C1 segment of cervical spinal cord (tissue), 14 donors: ENCODE measurements at places on chromosomes 2 and 18.

DNA sequence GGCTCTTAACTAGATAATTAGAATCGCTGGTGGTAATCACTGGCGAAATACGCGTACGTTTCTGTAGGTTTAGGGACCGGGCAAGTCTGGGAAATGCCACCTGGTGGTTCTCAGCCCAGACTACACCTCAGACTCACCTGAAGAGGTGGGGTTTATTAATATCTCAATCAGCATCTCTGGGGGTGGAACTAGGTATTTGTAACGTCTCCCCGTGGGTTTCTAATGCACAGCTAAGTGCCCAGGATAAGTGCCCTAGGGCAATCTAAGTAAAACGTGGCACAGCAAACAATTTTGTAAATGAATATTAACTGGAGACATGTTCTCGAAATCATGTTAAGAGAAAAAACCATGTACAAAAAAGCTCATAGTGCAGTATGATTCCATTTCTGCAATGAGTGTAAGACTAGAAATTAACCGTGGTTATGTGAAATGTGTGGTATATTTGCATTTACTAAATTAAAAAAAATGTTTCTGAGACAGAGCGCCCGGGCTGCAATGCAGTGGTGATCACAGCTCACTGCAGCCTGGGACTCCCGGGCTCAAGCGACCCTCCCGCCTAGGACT, 760 bp upstream of the CNOT11 start:
- DNase-seq: no peak

- DNase-seq: no peak
These were observed 18.1 kb downstream of the TET3 start for GRCh38 chr2:74002505-74003421.

- no peak for DNase-seq
These were observed 130.6 kb downstream of the RAD51AP2 start for GRCh38 chr2:17387591-17387990.

DNA sequence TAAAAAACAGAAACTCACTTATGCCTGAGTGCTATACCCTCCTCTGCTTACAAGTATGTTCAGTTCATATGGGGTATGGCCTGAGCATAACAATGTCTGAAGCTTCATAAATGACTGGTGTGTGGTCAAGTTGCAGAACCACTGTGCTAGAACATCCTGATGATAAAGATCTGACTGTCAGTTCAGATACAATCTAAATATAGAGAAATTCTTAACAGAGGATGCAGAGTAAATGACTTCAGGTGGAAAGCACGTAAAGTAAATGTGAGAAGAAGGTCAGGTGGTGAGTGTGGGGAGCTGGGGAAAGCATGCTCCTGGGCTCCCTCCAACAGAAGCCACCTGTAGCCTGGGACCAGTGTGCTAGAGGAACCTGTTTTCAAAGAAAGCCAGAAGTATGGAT, 926.2 kb downstream of the TSN start:
- DNase-seq: no peak

GRCh38 chr2:26978061-26978596, 7.7 kb downstream of the MAPRE3 start:
- DNase-seq: no peak

DNA sequence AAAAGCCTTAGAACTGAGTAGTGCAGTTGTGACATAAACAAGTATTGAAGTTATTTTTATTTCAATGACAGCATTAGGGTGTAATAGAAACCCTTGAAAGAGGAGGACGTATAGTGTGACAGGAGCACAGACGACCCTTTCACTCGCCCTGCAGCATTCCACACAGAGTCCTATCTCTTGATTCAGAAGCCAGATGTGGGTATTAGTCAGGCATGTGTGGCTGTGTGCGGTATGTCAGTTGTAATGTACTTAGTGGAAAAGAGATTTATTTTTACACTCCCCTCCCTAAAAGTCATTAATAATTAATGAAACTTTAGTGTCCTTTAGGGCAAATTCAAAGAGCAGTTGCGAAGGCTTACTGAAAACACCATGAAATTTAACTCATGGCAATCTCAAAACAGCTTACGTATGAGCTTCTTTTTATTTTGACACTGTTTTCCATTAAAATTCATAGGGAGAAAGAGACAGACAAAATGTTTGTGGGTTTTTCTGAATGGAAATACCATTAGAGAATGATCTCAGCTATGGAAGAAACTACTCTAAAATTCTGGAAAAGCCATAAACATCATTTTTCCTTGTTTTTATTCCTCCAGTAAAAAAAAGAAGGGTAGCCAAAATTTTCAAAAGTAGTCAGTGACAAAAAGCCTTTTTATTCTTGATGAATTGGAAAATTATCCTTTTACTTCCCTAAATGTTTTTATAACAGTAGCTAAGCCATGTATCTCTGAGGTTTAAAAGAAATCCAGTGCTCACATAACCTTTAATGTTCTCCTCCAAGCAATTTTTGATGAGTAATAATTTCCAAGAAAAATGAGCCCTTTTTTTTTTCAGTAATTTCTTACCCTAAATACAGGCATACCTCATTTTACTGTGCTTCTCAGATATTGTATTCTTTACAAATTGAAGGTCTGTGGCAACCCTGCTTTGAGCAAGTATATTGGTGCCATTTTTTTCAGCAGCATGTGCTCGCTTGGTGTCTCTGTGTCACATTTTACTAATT, 84.0 kb upstream of the DSEL start:
- DNase-seq: no peak

DNA sequence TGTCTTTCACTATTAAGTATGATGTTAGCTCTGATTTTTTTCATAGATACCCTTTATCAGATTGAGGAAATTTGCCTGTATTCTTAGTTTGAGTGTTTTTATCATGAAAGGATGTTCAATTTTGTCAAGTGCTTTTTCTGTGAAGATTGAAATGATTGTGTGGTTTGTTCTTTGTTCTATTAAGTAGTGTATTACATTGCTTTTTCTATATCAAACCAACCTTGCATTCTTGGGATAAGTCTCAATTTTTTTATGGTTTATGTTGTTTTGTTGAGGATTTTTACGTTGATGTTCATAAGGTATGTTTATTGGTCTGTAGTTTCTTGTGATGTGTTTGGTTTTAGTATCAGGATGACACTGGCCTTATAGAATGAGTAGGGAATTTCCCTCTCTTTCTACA, 19.1 kb downstream of the PDK1 start:
- no peak for DNase-seq

DNA sequence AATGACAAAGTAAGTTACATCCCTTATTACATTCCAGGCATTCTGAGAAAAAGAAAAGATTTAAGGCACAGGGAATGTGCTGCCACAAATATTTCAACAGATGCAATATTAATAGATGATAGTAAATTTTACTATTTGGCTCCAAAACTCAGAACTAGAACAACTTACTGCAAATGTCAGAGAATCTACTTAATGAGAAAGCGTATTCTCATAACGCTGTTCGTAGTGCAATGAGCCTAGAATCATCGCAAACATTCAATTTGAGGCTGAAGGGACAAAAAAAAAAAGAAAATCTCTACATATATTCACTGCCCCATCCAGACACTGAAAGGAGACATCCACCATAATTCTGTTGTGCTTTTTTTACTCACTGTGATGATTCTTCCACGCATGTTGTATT, 272.1 kb upstream of the DOK6 start:
- DNase-seq: no peak

GRCh38 chr2:2050446-2050845, 280.6 kb downstream of the MYT1L start:
- DNase-seq: no peak

DNA sequence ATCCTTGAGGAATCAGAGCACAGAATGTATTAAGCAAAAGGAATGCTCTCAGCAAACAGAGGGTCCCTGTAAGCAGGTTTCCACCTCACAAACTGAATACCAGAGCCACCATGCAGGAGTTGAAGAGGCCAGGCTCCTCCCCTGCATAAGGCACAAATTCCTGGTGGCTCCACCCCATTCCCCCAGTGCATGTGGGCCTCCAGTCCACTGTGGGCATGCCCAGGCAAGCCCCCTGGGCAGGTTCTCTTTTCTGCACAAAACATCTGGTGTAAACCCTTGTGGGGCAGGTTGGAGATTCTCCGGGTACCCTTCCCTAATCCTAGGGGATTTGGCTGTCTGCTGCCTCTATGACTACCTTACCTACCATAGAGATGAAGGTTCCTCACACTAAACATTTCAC, 166.5 kb downstream of the PTPRM start:
- DNase-seq: no peak

GRCh38 chr18:8695932-8696517, 9.3 kb upstream of the MTCL1 start:
- no peak for DNase-seq

DNA sequence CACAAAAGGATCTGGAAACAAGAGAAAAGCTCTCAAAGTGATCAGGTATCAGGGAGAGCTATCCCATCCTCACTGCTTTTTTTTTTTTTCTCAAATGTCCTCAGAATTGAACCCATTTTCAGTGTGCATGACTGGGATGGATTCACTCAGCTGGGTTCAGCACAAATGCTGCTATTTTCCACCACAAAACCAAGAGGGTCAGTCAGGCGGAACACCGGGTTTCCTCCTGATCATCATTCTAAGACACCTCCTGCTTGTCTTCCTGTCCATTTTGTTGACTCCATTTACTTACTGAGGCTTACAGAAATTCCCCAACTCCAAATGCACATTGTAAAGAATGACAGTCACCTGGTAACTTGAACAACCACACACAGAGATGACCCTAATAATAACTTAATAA, 39.9 kb downstream of the CYRIA start:
- DNase-seq: no peak

GRCh38 chr18:79583984-79584401, 95.6 kb upstream of the CTDP1 start:
- DNase-seq: no peak

DNA sequence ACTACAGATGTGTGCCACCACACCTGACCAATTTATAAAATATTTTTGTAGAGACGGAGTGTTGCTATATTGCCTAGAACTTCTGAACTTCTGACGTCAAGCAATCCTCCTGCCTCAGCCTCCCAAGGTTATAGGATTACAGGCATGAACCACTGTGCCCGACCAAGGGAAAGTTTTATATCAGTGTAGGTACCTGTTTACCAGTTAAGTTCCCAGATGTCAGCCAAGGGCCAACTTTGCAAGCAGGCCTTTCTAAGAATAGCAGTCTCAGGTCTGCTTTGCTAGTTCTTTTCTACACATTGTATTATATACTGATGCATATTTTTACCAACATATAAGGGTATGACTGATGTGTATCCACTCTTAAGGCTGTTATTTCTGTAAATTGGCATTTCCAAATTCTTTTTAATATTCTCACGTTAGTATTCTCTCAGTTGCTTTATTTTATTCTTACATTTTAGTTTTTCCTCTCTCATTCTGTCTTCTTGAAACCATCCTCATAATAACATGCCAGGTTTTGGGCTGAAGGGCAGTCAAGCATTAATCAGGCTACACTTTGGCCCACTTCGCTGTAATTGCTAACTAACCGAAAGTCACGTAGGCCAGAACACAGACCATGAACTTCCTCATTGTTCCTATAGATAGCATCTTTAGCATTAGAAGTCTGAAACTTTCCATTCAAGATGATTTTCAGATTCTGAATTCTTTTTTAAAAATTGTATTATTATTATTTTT, 25.0 kb upstream of the CXXC1 start:
- DNase-seq: no peak

DNA sequence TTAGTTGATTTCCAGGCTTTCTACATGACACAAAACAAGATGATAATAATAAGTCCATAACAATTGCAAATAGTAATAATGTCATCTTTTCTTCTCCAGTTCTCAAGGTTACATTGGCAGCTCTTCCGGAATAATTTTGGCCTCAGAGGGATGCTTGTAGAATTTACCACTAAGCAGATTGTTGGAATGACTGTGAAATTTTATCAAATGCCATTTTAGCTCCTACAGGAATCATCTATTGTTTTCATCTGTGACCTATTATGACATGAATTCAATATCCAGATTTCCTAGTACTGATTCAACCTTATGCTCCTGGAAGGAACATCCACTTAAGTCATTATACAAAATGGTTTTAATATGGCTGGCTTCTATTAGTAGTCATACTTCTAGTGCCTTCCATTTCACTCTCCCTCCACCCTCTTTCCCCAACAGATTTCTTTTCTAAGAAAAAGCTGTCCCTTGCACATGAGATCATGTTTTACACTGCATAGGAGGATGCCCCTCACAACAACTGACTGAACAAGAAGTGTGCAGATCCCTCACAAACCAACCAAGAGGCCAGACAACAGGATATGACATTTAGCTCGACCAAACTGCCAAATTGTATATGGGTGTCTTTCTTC, 200.0 kb downstream of the DNER start:
- DNase-seq: no peak

- DNase-seq: no peak
These were observed at the start of gene IL1B for GRCh38 chr2:112836695-112837117. TSS of gene IL1B (minus strand) at chr2:112836779. CDS start at chr2:112836229, 550 bp downstream.

- DNase-seq: no peak
These were observed 76.8 kb downstream of the MAPRE2 start for GRCh38 chr18:35117951-35118411.

- no peak for DNase-seq
These were observed 212.1 kb downstream of the LRRTM1 start for GRCh38 chr2:80092474-80092873.

DNA sequence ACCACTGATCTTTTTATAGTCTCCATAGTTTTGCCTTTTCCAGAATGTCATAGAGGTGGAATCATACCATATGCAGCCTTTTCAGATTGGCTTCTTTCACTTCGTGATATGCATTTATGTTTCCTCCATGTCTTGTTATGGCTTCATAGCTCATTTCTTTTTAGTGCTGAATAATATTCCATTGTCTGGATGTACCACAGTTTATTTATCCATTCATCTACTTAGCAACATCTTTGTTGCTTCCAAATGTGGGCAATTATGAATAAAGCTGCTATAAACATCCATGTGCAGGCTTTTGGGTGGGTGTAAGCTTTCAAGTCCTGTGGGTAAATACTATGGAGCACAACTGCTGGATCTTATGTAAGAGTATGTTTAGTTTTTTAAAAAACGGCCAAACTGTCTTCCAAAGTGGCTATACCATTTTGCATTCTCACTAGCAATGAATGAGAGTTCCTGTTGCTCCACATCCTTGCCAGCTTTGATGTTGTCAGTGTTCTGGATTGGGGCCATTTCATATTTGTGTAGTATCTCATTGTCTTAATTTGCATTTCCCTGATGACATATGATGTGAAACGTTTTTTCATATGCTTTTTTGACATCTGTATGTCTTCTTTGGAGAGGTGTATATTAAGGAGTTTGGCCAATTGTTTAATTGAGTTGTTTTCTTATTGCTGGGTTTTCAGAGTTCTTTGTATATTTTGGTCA, 20.6 kb downstream of the STPG4 start:
- DNase-seq: no peak

DNA sequence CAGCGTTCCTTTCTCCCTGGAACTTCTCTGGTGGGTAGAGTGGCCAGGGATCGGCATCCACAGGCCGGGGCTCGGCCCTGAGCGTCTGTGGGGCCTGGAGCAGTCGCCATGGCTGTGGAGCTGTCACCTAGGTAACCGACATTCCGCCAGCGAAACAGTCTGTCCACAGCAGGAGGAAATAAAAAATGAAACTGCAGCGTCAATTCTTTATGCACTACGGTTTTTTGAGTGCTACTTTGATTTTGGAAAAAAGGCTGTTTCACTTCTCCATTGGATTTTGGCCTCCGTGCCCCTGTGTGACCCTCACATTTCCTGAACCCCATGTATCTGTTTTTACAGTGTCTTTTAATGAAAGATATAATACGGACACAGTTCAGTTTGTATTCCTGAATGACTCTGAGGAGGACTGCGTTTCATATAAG, 163.4 kb downstream of the LDLRAD4 start:
- DNase-seq: peak; percentile 37
